Activated CD4-positive, alpha-beta T cell treated with anti-CD3 and anti-CD28 coated beads for 1 hour (primary cell): ENCODE measurements at places on chromosomes 13 and 19.

GRCh38 chr13:43579321-43579720 is 207.5 kb downstream of the ENOX1 start:
- DNase-seq: no peak

GRCh38 chr13:92896842-92897241 is 329.8 kb upstream of the GPC6 start:
- no peak for DNase-seq

GRCh38 chr13:76759877-76760276 is 126.3 kb downstream of the KCTD12 start:
- DNase-seq: no peak

DNA sequence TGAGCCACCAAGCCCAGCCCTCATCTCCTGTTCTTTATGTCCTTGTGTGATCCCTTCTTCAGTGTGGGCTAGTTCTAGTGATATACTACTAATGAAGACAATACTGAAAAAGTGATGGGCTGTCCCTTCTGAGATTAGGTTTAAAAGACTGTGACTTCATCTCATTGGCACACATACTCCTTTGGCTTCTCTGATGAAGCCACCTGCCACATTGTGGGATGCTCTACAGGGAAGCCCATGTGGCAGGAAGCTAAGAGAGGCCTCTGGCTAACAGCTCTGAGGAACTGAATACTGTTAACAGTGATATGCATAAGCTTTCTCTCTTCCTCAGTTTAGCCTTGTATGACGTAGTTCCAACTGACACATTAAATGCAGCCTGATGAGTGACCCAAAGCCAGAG is 13.6 kb downstream of the CSNK1A1L start:
- DNase-seq: no peak

DNA sequence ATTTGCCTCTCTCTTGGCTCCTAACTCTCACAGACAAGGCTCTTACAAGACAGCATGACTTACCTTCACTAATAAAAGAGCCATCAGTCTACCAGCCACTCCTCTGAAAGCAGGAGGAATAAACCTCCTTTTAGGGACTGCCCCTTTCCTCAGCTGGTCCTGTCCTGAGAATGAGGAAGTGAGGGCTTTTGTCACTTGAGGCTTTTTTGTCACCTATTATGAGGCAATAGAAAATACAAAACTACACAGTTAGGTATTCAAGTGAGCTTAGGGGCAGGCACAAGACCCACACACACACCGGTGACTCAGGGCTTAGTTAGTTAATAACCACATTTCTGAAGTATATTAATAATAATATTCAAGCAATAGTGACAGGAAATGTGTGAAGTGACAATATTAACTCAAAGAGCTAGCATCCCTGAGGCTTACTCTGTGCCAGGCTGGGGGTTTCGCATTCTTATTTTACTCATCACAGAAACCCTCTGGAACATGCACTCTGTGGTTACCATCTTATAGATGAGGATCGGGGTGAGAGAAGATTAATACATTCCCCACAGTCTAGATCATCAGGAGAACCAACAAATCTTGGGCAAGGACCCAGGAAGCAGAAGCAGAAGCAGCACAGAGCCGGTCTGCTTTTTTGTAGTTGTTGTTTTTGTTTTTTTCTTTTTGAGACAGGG is 379.9 kb downstream of the LIG4 start:
- no peak for DNase-seq
